CD4-positive, alpha-beta T cell treated with Interleukin-4 for 4 hours (primary cell): ENCODE measurements at places on chromosomes 3 and 15.

DNA sequence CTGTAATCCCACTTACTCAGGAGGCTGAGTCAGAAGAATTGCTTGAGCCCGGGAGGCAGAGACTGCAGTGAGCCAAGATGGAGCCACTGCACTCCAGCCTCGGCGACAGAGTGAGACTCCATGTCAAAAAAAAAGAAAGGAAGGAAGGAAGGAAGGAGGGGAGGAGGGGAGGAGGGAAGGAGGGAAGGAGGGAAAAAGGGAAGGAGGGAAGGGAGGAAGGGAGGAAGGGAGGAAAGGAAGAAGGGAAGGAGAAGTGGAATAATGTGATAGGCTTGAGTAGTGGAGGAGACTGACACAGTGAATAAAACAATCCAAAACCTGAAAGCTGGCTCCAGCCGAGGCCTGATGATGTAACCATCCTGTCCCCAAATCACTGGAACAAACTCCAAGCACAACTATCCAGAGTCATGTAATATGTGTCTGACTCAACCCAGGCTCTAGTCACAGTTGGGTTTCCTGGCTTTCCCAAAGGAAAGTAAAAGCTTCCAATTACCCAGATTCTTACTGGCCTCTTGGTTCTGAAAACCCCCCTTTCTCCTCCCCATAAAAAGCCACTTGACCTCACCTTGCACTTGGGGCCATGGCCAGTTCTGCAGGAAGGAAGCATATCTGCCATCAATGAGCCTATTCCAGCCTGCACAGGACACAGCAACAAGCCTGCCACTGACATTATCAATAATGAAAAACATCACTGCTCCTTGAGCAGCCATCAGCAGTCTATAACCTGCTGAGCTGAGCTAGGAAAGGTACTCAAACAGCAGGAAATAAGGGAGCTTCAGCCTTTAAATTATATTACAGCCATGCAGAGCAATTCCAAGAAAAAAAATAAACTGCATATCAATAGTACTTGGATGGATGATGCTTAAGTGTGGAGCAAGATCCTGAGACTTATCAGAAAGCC lies 48.3 kb downstream of the MB21D2 start:
- DNase-seq, result no peak

- no peak for DNase-seq
These were observed 30.4 kb upstream of the OR5K1 start for GRCh38 chr3:98432575-98432974.

DNA sequence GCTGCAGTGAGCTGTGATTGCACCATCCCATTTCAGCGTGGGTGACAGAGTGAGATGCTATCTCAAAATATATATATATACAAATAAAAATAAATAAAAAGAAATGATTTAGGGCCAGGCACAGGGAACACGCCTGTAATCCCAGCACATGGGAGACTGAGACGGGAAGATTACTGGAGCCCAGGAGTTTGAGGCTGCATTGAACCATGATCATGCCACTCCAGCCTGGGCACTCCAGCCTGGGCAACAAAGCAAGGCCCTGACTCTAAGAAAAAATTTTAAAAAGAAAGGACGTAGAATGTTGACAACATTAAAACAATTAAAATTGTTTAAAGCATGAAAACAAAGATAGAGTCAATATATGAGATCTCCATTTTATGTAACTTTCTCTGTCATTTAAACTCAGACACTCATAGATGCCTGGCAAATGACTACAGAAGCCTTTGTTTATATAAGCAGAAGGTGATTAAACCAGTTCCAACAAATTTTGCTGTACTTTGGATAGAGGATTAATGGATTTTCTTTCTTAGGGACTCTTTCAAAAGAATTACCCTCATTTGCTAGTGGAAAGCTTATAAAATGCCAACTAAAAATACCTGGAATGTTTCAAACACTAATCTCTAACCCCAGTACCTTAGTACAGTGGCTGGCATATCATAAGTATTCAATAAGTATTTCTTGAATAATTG lies 10.7 kb upstream of the TRPM7 start:
- no peak for DNase-seq

GRCh38 chr3:12345141-12345561 lies 56.3 kb downstream of the PPARG start:
- DNase-seq, result no peak

GRCh38 chr3:170346481-170347392 lies 10.8 kb upstream of the SKIL start:
- DNase-seq, result no peak

GRCh38 chr3:46944191-46944590 lies 32.4 kb downstream of the CCDC12 start:
- no peak for DNase-seq

DNA sequence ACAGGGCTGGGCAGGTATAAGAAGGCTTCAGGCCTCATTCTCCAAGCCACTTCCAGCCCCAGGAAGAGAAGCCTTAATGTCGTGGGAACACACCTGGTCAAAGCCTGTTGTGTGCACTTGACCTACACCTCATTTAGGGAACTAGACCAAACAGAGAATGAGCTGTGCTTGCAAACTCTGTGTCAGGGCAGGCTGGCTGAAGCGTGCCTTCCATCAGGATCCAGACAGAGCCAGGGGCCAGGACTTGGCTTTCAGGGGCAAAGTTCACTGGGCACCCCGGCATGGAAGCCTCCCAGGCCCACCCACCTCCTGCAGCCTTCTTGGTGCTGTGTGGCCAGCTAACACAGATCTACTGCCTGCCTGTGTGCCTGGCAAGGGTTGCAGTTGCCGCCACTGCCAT lies 11.5 kb downstream of the RBPMS2 start:
- no peak for DNase-seq

DNA sequence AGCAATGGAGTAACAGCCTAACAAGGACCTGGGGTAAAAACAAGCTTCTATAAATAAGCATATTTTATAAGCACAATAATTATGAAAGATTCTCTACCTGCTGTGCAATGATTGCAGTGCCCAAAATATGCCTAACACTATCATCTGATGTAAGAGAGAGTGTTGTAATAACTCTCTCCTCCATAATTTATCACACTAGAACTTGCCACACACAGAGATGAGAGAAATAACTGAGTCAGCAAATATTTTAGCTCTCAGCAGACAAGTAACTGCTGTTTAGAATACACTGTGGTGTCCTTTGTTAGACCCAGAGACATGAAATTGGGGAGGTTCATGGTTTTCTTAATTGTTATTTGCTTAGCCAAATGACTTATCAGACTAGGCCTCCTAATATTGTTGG lies 105.3 kb upstream of the ACP3 start:
- no peak for DNase-seq

DNA sequence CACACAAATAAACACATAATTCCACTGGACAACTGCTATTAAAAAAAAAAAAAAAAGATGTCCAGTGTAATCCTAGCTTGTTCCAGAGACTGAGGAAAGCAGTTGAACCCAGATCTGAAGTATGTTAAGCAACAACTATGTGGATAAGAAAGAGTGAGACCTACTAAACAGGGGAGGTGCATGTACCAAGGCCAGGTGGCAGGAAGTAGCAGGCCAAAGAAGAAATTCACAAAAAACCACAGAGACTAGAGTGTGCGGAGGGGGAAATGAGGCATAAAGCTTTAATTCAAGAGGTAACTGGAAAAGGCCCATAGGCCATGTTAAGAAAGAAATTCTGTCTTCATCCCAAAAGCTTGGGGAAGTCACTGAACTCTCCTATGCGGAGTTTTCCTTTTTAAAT lies 490.0 kb downstream of the NAALADL2 start:
- DNase-seq, result no peak

DNA sequence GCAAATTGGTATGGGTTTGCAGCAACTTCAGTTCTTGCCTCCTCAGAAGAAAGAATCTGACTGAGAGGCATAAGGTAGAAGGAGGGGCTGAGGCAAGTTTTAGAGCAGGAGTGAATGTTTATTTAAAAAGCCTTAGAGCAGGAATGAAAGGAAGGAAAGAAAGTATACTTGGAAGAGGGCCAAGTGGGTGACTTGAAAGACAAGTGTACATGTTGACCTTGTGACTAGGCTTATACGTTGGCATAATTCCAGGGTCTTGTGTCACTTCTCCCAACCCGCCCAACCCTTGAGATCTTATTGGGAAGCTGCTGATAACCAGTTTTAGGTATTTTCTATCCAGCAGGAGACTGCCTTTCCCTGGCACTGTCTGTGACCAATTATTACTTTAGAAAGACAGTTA lies 436.9 kb upstream of the ZNF717 start:
- no peak for DNase-seq

DNA sequence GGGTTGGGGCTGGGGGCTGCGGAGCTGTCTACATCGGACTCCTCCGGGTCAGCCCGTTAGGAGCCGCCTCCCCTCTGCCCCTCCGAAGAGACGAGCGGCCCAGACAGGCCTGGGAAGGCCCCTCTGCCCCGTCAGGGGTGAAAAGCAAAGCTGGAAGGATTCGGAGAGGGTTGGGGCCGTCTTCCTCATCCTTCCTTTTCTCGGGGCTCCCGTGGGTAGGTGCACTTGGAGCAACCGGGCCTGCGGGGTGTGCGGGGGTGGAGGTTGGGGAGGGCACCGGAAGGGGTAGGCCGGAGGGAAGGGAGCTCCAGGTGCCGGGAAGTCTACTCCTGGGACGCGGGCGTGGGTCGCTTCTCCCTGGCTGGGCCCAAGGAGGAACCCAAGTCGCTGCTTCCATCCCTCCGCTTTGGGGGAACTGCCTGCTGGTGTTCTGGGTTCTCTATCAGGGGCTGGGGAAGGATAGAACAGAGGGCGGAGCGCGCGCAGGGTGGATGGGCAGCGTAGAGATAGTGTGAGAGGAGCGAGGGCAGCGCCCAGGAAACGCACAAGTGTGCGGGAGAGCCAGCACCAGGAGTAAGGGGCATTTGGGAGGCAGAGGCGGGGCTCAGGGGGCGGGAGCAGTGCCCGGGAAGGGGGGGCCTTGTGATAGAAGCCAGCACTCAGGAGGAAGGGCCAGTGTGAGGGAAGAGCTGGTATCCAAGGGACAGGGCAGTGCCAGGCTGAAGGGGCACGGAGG lies 590 bp downstream of the POLR2H start:
- DNase-seq, result peak; percentile 18

DNA sequence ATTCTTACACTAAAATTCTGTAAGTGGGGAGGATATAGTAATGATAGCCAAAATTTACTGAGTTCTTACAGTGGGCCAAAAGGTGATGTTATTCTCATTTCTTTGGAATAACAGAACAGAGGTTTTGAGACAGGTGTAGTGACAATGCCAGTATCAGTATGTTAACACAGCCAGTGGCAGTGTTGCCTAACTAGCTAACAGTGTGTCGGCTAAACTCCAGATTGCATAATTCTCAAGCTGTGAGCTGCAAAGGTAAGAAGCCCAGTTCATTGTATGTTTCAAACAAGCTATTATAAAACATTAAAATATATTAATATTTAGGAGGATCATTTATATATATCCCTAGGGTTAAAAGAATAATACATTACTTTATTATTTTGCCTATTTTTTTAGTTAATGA lies 920 bp downstream of the SLC15A2 start:
- no peak for DNase-seq

GRCh38 chr3:58180940-58181587 lies 29.7 kb downstream of the DNASE1L3 start:
- no peak for DNase-seq

- no peak for DNase-seq
These were observed 11.0 kb upstream of the PCCB start for GRCh38 chr3:136239094-136239493.

- DNase-seq, result no peak
These were observed 92.1 kb downstream of the HHLA2 start for GRCh38 chr3:108388136-108389132.

- peak; percentile 84 for DNase-seq
These were observed at the start of gene ZNF639 for GRCh38 chr3:179322286-179323196. TSS of gene ZNF639 (plus strand) at chr3:179323031. CDS start at chr3:179328294, 5,263 bp downstream.

- no peak for DNase-seq
These were observed 753.4 kb upstream of the CFAP20DC start for GRCh38 chr3:59803268-59803667.

DNA sequence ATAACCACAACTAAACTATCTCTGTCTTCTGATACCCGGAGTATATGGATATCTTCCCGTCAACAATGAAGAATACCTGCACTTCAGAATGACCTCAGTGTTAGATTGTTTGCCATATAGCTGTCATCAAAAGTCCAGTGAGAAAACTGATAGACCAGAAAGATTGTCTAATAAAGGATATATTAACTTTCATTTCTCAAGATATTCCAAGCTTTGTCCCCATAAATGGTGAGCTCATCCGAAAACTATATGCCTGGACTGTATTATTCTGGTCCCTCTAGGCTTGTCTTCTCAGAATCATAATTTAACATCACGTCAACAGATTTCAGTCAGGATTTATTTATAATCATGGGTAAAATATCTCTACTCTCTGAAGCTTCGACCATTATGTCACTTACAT lies 100.5 kb downstream of the ATP8B4 start:
- DNase-seq, result no peak

DNA sequence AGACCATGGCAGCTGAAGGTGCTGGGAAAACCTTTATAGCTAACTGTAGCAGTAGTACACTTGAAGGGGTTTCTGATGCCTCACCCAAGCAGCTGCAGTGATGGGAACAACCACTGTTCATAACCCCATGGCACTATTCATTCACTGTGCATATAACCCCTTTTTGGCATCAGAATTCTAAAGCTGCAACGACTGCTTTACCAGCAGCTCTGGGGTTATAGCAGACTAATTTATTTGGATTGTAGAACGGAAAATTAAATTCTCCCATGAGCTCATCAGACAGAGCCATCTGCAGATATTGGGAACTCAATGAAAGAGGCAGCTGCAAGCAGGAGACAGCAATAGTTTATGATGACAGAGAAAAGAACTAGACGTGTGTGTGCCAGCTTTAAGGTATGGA lies 28.6 kb downstream of the TFDP2 start:
- no peak for DNase-seq

DNA sequence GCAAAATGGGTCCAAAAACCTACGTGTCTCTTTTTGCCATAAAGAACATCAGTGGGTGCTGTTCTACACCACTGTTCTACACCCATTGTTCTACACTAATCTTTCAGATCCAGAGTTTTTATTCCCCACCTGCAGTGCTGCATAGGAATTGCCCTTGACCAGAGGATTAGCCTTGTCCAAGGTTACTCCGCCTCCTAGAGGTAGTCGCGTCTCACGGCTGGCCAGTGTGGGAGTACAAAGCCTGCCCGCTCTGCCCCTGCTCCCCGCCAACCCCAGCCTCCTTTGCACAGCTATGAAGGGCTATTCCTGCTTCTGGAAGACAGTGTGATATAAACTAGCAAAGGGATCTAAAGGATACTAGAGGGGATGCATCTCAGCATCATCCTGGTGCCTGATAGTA lies 222.1 kb upstream of the LMCD1 start:
- DNase-seq, result no peak

- DNase-seq, result no peak
These were observed 27.5 kb downstream of the RAB6B start for GRCh38 chr3:133868186-133868585.
